Activated CD4-positive, alpha-beta T cell treated with anti-CD3 and anti-CD28 coated beads, Interleukin-2, amount 50 U/mL, for 24 hours (primary cell): ENCODE measurements at places on chromosomes 4 and X.

- no peak for DNase-seq
These were observed 130.3 kb downstream of the DIPK2B start for GRCh38 chrX:45070116-45071007.

DNA sequence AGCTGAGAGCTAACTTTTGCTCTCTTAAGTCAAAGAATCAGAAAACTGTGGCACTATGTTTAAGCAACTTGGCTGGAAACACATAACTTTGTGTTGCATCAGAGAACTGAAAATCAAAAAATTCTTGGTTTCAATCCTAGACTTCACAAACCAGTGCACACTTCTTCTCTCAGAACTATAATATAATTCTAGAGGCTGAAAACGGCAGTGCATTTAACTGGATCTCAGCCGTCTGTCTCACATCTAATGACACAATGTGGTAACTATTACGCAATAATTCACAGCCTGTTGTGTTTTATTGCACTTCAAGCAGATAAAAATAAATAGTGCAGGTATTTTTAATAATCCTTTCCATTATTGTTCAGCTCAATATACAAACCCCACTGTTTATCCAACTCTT, 260.6 kb upstream of the DIAPH2 start:
- no peak for DNase-seq

- DNase-seq, result no peak
These were observed 84.0 kb downstream of the SLC10A7 start for GRCh38 chr4:146437778-146438177.

- no peak for DNase-seq
These were observed 67.5 kb upstream of the CXCL13 start for GRCh38 chr4:77538144-77538543.

DNA sequence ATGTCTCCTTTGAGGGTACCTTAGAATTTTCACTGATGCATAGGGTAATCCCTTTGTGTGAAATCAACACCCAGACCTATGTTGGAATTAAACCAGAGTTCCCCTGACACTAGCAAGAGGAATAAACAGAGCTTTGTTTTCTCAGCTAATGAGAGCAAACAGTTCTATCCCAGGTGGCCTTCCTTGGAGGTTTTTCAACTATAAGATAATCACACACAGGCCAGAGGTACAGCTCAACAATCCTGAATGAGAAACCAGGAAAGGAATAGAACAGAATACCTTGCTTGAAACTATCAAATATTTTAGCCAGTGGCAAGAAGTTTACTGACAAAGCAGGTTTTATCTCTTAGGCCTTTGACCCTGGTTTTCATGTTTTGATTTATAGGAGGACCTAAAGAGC, 100.2 kb downstream of the OTC start:
- no peak for DNase-seq

- DNase-seq, result no peak
These were observed 381.6 kb downstream of the GASK1B start for GRCh38 chr4:157791236-157791635.

- no peak for DNase-seq
These were observed 4.8 kb downstream of the NDP start for GRCh38 chrX:43968359-43968781.

DNA sequence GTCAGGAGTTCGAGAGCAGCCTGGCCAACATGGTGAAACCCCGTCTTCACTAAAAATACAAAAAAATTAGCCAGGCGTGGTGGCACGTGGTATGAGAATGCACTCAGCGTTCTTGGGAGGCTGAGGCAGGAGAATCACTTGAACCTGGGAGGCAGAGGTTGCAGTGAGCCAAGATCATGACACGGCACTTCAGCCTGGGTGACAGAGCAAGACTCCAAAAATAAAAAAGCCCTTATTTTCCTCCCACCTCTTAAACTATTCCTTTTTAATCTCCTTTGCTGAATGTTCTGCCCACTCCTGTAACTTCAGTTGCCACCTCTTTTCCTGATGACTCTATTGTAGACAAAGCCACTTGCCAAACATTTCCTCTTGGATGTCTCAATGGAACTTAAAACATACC, 72.6 kb downstream of the TAF1 start:
- DNase-seq, result no peak

- no peak for DNase-seq
These were observed 36.8 kb downstream of the FABP2 start for GRCh38 chr4:119284876-119285780.

DNA sequence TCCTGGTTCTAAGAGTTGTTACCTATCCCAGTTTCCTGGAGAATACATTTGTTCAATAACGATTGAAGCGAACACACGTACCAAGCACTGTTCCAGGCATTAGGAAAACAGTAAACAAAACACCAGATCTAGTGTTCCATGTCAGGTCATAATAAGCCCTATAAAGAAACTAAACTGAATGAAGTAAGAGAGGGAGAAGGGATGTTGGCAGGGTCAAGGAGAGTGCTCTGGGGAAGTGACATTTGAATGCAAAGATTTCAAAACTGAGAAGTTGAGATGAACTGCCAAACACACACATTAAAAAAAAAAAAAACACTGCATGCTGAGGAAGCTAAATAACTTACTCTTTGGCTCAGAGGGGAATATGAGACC, 14.4 kb upstream of the ENAM start:
- no peak for DNase-seq

DNA sequence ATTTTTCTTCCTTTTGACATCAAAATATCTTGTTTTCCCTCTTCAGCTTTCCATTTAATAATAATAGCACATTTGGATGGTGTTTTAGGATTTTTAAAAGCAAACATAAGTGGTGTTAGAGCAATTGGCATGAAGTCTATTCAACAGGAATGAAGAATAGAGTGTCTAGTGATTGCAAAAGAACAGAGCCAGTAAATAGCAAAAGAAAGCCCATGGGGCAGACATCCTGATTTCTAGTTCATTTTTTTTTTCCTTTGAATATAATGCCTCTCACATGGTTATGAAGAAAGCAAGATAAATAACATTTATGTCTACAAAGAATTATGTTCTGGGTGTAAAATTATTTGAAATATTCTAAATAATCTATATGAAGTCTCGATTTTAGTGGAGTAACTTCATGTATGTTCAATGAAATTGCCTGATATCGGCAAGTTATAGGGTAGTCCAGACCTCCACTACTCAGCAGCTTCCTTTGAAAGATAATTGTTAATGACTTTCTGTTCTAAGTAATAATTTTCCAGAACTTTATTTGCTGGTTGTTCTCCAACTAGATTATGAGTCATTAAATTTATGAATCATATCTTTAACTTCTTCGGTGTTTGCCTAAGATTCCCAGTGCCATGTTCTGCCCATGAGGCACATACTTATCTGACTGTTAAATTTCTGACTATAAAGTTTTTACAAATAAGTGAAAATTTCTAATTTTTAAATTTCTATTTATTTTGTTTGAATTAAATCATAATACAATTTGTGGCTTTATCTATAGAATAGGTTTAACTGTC, 587.9 kb downstream of the TLL1 start:
- DNase-seq, result no peak

GRCh38 chr4:179441596-179441995, 1999.4 kb upstream of the AGA start:
- no peak for DNase-seq

- peak; percentile 91 for DNase-seq
These were observed at the start of gene WDR1 for GRCh38 chr4:10116569-10117358. WDR1 (minus strand) TSS chr4:10116799; CDS start chr4:10116666, 133 bp downstream.

DNA sequence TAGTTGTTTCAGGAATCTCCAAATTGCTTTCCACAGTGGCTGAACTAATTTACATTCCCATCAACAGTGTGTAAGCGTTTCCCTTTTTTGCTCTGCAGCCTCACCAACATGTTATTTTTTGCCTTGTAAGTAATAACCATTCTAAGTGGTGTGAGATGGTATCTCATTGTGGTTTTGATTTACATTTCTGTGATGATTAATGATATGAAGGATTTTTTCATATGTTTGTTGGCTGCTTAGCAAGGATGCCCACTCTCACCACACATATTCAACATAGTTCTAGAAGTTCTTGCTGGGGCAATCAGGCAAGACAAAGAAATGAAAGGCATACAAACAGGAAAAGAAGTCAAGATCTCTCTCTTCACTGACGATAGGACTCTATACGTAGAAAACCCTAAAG, 472.4 kb downstream of the ZNF674 start:
- no peak for DNase-seq

- DNase-seq, result no peak
These were observed 644.8 kb upstream of the LCORL start for GRCh38 chr4:18666322-18666721.

DNA sequence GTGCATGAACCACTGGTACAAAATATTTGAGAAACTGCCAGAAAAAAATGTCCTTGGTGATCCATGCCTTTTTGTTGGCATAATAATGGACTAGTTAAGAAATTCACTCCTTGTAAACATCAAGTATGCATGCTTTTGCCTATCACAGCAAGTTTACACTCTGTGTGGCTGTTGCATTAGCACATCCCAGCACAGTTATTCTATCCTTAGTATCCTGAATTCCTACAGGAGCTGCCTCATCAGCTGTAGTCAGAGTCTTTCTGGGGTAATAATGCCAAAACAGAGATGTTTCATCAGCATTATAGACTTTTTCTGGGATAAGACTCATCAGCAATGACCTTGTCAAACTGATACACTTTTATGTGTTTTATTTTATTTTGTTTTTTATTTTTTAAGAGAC, 82.8 kb downstream of the CHIC2 start:
- DNase-seq, result no peak

DNA sequence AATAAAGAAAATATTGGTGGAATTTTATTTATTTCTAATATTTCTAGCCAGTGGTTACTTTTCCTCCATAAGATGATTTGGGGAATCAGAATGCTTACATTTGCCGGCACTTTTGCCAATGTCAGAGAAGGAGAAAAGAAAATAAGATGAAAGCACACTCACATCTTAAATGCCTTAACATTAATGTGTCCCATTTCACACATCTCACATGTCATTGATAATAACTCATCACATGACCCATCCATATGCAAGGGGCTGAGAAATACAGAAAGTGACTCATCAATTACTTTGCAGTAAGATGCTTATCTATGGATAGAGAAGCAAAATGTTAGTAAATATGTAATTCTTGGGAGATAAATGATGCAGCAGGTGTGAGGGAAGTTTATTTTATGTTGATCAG, 1531.0 kb downstream of the PCDH7 start:
- no peak for DNase-seq

DNA sequence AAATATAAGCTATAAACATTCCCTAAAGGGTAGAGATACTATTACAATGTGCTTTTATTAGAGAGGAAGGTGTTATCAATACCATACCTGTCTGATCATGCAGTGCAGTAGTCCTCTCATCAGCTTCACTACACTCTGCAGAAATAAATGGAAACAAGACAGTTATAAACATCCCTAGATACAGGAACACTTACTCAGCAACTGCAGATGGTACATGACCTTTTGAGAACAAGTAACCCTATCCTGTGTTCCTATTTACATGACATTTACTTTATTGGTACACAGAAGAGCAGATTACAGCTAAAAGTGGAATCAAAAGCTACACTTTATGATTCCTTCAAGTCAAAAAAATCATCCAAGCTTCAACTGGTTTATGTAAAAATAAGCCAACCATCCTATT, 9.0 kb downstream of the PHKA1 start:
- DNase-seq, result no peak

DNA sequence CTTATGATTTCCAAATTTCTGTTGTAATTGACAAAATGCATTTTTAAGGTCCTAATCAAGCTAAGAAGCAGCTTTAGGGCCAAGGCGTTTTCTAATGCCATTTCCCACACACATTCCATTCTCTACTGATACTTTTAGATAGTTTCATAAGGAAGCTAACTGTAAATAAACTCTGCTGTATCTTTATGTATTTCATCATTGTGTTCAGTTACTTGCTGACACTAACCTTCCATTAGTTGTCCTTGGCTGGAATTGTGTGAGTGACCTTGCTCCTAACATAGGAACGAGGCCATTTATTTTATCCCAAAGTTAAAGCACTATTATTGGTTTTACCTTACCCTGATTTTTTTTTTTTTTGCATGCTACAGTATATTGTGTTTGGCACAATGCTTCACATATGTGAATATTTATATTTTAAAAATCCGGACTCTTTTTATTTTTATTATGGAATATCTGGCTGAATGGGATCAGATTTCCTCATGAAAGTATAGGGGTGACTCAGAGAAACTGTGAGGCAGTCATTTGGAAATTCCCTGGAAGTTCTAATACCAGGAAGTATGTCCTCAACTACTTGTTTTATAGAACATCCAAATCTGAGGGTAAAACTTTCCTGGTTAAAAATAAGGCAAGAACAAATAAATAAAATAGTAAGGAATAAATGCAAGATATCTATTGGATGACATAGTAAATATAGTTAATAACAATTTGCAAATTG, 62.7 kb upstream of the SORBS2 start:
- no peak for DNase-seq

GRCh38 chr4:26233350-26233749, 87.5 kb upstream of the RBPJ start:
- no peak for DNase-seq

DNA sequence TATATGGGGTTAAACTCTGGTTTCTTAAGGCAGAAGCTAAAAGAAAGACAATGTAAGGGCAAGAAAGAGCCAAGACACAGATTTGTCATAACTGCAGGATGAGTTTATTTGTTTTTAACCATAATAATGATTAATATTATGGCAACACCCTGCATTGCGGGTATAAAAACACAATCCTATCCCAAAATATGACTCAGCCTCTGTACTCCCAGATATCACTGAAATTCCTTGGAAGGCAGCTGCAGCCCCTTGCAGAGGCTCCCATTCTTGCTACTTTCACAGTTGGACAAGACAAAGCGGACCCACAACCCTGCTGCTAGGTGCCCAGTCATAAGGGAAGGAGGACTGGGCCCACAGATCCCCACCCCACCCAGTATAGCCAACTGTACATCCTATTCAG, 20.4 kb upstream of the FGF16 start:
- no peak for DNase-seq
